ENCODE measurements at places on chromosomes 11 and 22. TPM values are rescaled to one million over a fixed set of nuclear protein-coding genes. Genes with fewer than 3 reads are reported as not detected.

LDHAL6A gene
- total RNA-seq = not detected

CABP4 gene
- total RNA-seq = 3.1 TPM

ALDH3B1 gene
- 42.7 TPM for total RNA-seq

- DNase-seq = peak; percentile 53
- no peak overlapping the region for H3K4me3 ChIP-seq
- H3K4me1 ChIP-seq = no peaks in the 10 kb centered on the region
- no peaks in the 10 kb centered on the region for H3K27me3 ChIP-seq
Observed at GRCh38 chr11:1504138-1504537, 17.6 kb upstream of the MOB2 start.

DNA sequence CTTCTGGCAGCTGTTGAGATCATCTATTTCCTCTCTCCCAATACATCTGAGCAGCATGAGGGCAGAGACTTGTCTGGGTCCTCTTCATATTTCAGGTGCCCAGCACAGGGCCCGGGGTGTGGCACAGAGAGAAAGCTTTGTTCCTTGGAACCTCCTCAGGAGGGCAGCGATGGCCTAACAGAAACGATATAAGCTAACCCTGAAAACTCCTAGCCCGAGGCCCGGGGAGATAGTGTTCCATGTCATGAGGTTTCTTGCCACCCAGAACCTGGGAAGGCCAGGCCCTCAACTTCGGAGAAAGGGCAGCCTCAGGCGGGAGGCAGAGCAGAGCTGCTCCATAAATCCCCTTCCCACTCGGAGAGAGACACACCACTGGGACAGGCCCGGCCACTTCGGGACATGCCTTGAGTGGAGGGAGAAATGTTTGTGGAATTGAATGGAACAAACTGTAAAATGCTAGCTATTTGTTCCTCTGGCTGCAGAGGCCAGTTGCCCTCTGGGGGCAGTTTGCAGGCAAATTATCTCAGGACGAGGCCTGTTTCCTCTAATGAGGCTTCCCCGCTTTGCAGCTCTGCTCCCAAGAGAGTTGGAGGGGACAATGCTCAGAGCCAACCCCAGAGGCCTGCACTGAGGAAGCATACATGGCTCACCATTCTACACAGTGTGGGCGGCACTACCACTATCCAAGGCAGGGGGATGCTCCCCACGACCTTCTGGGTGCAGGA lies 11.6 kb downstream of the ARRB1 start:
- peak overlapping the region; percentile 68 for H3K27ac ChIP-seq
- no peak for DNase-seq
- no peaks in the 10 kb centered on the region for H3K36me3 ChIP-seq
- no peaks in the 10 kb centered on the region for H3K27me3 ChIP-seq
- no peak overlapping the region for H3K4me3 ChIP-seq
- H3K4me1 ChIP-seq = peaks cover 10% of the 10 kb centered on the region

GRCh38 chr11:7494086-7494745 lies 8.9 kb downstream of the OLFML1 start:
- no peaks in the 10 kb centered on the region for H3K4me1 ChIP-seq
- H3K27me3 ChIP-seq = no peaks in the 10 kb centered on the region
- no peak overlapping the region for H3K27ac ChIP-seq
- DNase-seq = no peak
- H3K4me3 ChIP-seq = no peak overlapping the region
- H3K36me3 ChIP-seq = no peaks in the 10 kb centered on the region

UPK3A gene
- total RNA-seq = not detected

MMP12 gene
- total RNA-seq = not detected

GRCh38 chr22:37218771-37219411 lies 6.6 kb upstream of the SSTR3 start:
- no peaks in the 10 kb centered on the region for H3K27me3 ChIP-seq
- no peak overlapping the region for H3K4me3 ChIP-seq
- no peaks in the 10 kb centered on the region for H3K36me3 ChIP-seq
- H3K27ac ChIP-seq = no peak overlapping the region
- no peaks in the 10 kb centered on the region for H3K4me1 ChIP-seq

SPDYC gene
- not detected for total RNA-seq

GRCh38 chr11:118264569-118265465 lies 720 bp upstream of the MPZL2 start:
- H3K4me1 ChIP-seq = peaks cover 12% of the 10 kb centered on the region
- peaks cover 3% of the 10 kb centered on the region for H3K36me3 ChIP-seq
- peak; percentile 60 for DNase-seq
- H3K27ac ChIP-seq = peak overlapping the region; percentile 66
- peak overlapping the region; percentile 54 for H3K4me3 ChIP-seq

DNA sequence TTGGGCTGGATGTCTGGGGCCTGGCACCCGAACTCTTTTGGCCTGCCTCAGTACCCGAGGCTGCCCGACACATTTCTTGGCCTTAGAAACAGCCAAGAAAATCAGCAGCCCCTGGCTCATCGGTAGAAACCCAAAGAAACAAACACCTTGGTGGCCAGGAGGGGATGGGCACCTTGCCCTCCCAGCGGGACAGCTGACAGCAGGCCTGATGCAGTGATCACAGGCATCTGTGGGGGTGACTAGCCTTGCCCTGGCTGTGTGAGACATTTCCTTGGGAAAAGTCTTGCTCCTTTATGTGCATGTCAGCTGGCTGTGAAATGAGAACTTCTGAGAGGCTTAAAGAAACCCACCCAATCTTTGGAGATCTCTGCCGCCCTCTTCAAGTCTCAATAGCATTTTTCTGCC lies 60.9 kb downstream of the SMIM38 start:
- H3K27ac ChIP-seq = no peak overlapping the region
- no peak overlapping the region for H3K4me3 ChIP-seq
- DNase-seq = no peak

TYR gene
- not detected for total RNA-seq

NAV2 gene
- total RNA-seq = 37.7 TPM

GRCh38 chr11:33116535-33116934 lies 44.7 kb downstream of the CSTF3 start:
- no peaks in the 10 kb centered on the region for H3K36me3 ChIP-seq
- H3K27ac ChIP-seq = no peak overlapping the region

DNA sequence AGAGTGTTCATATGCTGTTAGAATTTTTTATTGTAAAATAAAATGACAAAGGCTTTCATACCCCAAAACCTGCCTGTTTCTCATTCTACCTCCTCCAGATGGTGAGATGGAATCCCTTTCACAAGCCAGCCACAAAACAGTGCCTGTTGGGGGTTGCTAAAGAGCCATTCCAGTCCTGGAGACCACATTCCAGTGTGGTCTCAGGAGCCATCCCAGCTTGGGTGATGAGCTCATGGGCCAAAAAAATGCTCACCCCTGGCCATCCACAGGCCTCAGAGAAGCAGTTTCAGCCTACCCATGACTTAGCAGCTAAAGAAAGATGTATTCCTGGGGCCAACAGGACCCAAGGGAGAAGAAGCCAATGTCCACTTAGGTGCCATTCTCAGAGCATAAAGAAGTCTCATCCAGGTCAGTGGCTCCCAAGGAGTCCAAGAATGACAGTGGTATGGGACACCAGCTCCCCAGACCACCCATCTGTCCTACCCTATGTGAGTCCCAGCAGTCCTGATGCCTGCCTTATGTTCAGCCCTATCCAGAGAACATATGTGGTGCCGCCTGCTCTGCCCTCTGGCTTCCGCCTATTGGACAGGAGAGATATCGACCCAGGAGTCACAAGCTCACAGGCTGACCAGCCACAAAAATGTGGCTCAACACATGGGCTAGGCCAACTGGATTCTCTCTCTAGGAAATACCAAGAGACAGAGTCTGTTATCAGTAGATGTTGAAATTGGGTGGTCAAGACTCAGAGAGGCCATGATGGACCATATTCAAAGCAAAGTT lies 26.4 kb downstream of the C11orf91 start:
- H3K4me3 ChIP-seq = no peak overlapping the region
- no peaks in the 10 kb centered on the region for H3K27me3 ChIP-seq
- no peak overlapping the region for H3K27ac ChIP-seq
- H3K4me1 ChIP-seq = no peaks in the 10 kb centered on the region

ART5 gene
- not detected for total RNA-seq

GRCh38 chr11:60912851-60913528 lies 968 bp upstream of the TMEM109 start:
- H3K36me3 ChIP-seq = no peaks in the 10 kb centered on the region
- DNase-seq = no peak
- H3K27me3 ChIP-seq = no peaks in the 10 kb centered on the region
- H3K4me3 ChIP-seq = peak overlapping the region; percentile 94
- peaks cover 6% of the 10 kb centered on the region for H3K4me1 ChIP-seq
- H3K27ac ChIP-seq = peak overlapping the region; percentile 95

TSG101 gene
- 61.3 TPM for total RNA-seq

DNA sequence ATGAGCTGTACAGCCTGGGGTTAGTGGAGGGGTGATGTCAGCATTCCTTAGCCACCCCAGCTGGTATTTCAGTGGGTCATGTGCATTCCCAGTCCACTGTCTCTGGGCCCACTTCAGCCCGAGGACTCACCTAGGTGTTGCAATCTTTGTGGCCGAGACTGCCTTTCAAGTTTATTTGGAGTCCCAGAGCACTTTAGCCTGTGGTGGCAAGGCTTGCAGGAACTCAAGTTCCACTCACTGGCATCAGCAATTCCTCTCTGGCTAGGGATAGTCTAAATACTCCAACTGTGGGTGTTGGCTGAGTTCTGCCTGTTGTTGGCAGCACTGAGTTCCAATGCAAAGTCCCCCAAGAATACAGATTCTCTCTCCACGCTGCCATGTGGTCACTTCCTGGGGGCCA lies 191.6 kb upstream of the PGR start:
- no peaks in the 10 kb centered on the region for H3K27me3 ChIP-seq
- H3K4me1 ChIP-seq = no peaks in the 10 kb centered on the region
- no peak for DNase-seq
- no peak overlapping the region for H3K27ac ChIP-seq

GRCh38 chr11:76753449-76753848 lies 29.7 kb upstream of the TSKU start:
- DNase-seq = no peak
- H3K27ac ChIP-seq = no peak overlapping the region
- H3K4me1 ChIP-seq = no peaks in the 10 kb centered on the region
- H3K36me3 ChIP-seq = no peaks in the 10 kb centered on the region
- H3K27me3 ChIP-seq = no peaks in the 10 kb centered on the region

NF2 gene
- 60.6 TPM for total RNA-seq

GRCh38 chr11:60235321-60235720 lies 7.6 kb downstream of the MS4A4E start:
- no peaks in the 10 kb centered on the region for H3K4me1 ChIP-seq
- DNase-seq = no peak
- H3K36me3 ChIP-seq = no peaks in the 10 kb centered on the region
- H3K27ac ChIP-seq = no peak overlapping the region
- H3K27me3 ChIP-seq = no peaks in the 10 kb centered on the region

BTBD18 gene
- total RNA-seq = not detected

GRCh38 chr22:47231759-47232158 lies 469.3 kb downstream of the TBC1D22A start:
- no peak overlapping the region for H3K27ac ChIP-seq
- H3K27me3 ChIP-seq = no peaks in the 10 kb centered on the region
- DNase-seq = no peak
- no peak overlapping the region for H3K4me3 ChIP-seq

DNA sequence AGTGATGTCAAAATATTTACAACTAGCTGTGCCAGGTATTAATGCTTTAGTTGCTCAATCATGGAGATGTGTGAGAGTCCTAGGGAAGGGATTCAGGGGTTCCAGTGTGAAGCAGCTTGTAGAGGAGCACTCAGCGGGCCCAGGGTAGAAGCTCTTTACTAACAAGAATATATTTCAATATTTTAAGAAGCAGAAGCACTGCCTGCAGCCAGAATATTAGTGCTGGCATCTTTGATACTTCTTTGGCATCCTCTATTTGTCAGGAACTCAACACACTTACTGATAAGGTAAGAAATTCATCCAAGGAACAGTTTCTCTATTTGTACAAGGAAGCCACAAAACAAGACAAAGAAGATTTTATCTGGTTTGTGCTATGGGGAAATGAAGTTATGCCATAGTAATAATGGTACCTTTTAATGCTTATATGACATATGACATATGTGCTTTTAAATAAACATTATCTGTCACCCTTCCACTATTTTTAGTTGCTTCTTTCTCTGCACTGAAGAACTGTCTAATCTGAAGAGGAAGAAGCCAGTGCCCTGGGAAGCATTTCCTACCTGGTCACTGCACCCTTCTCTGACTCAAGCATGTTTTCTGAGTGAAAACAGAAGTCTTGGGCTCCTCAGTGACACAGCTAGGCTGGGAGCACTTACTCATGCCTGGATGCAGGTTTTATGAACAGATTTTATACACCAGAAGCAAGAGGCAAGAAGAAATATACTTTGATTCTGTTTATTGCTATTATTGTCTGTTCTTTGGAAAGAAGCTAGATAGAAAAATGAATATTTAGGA lies 388.1 kb upstream of the CCDC90B start:
- H3K4me1 ChIP-seq = no peaks in the 10 kb centered on the region
- H3K36me3 ChIP-seq = no peaks in the 10 kb centered on the region
- no peaks in the 10 kb centered on the region for H3K27me3 ChIP-seq

TBX1 gene
- total RNA-seq = 5.5 TPM

DNA sequence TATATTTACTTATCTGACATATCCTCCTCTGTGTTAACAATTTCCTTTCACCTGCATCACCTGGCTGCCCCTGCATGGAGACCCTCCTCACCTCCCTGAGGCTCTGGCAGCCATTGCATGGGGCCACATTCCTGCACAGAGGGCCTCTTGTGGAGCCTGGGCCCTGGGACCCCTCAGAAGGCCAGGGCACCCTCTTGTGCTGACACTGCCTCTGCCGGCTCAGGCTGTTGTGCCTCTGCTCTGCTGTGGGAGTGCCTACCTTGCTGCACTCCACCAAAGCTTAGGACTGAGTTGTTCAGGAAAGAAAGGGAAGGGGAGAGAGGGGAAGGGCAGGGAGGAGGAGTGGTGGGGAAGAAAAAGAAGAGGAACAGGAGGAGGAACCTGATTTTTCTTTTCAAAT lies 194.5 kb downstream of the ADAMTS15 start:
- H3K4me1 ChIP-seq = peaks cover 3% of the 10 kb centered on the region
- H3K4me3 ChIP-seq = no peak overlapping the region
- no peaks in the 10 kb centered on the region for H3K36me3 ChIP-seq
- no peak overlapping the region for H3K27ac ChIP-seq

DNA sequence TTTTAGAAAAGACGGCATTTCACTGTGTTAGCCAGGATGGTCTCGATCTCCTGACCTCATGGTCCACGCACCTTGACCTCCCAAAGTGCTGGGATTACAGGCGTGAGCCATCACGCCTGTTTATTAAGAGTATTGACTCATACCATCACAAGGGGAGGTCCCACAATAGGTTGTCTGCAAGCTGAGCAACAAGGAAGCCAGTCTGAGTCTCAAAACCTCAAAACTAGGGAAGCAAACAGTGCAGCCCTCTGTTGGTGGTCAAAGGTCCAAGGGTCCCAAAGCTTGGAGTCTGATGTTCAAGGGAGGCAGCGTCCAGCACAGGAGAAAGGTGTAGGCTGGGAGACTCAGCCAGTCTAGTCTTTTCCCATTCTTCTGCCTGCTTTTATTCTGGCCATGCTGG lies 32.8 kb upstream of the LDLRAD3 start:
- no peak overlapping the region for H3K4me3 ChIP-seq
- H3K27me3 ChIP-seq = no peaks in the 10 kb centered on the region
- no peak for DNase-seq

DNA sequence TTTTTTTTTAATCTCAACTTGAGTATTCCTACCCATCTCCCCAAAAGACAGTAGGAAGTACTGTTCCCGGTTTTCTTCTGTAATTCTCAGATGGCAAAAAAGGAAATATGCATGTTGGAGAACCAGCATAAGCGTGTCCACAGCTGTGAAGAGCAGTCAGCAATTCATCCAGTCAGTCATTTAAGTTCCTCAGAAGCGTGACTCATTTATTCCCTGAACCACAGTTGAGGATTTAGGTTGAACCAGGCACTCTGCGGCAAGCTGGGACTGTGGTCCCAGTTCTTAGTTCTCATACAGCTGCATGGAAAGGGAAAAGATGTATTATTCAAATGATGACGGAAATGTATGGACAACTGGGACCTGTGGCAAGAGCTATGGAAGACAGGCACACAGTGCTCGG lies 61.0 kb upstream of the MYO18B start:
- H3K4me1 ChIP-seq = no peaks in the 10 kb centered on the region
- no peak overlapping the region for H3K4me3 ChIP-seq
- H3K27me3 ChIP-seq = no peaks in the 10 kb centered on the region
- no peak overlapping the region for H3K27ac ChIP-seq
- no peak for DNase-seq

All from kidney (tissue), 22 donors.